ENCODE measurements at places on chromosomes 3 and 15.

DNA sequence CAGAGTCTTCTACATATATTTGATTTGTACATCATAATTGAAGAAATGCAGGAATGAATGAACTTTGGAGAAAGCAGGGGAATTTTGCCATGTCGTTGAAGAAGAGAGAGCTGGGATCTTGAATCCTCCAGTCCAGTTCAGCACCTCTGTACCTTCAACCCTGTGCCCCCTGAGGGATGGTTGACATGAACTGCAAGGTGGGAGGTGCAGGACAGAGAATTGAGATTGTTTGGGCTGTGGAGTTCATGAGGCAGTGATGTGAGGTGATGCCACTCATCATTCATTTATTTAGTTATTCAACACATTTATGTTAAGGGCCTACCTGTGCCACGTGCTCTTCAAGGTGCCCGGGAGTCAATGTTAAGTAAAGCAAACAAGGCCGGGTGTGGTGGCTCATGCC, 104.6 kb downstream of the ARNT2 start:
- DNase-seq: no peak

DNA sequence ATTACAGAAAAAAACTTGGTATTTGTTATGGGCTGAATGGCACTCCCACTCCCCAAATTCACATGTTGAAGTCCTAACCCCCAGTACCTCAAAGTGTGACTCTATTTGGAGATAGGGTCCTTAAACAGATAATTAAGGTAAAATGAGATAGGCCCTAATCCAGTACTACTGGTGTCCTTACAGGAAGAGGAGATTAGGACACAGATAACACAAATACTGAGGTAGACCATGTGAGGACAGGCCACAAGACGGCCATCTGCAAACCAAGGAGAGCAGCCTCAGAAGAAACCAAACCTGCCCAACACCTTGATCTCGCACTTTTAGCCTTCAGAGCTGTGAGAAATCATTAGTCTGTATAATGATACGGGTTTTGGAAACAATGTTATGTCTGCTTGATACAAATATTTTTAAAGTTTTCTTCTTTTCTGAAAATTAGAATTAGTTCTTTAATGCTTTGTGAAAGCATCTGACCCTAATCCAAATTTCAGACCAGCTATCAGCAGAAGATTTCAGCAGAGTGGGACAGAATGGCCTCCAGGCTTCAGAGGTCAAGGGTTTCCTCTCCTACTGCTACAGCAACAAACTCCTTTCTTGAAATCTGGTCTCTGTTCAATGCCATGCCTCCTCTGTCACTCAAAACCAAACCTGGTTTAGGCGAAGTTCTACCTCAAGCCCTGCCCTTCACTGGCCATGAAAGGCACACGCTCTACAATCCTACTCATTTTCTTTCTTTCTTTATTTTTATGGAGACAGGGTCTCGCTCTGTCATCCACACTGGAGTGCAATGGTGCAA, 22.0 kb upstream of the HDC start:
- no peak for DNase-seq

GRCh38 chr3:121064121-121064520, 156.1 kb downstream of the STXBP5L start:
- no peak for DNase-seq

DNA sequence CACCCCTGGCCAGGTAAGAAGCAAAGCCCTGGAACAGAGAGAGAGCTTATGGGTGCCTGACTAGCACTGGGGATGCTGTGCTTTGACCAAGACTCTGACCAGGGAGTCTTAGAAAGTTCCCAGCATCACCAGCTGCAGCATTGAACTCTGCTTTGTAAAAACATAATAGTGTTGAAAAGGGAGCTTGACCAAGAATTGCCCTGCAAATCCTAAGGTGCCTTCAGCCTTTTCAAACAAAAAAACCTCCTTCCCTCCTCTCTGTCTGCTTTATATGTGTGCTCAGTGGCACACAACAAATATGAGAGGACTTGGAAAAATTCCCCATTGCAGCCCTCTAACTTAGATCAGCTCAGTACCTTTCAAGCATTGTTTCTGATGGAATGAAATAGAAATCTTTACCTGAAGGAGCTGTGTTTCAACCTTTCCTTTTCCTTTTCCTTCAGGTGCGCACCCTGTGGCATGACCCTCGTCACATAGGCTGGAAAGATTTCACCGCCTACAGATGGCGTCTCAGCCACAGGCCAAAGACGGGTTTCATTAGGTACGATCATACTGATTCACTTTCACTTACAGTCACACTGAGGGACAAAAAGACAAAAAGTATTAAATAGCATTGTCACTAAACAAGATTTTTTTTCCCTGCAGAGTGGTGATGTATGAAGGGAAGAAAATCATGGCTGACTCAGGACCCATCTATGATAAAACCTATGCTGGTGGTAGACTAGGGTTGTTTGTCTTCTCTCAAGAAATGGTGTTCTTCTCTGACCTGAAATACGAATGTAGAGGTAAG, 13.0 kb downstream of the THBS1 start:
- DNase-seq: peak; percentile 38

- DNase-seq: no peak
Measured at GRCh38 chr3:112132554-112132953, 494 bp downstream of the GCSAM start.

DNA sequence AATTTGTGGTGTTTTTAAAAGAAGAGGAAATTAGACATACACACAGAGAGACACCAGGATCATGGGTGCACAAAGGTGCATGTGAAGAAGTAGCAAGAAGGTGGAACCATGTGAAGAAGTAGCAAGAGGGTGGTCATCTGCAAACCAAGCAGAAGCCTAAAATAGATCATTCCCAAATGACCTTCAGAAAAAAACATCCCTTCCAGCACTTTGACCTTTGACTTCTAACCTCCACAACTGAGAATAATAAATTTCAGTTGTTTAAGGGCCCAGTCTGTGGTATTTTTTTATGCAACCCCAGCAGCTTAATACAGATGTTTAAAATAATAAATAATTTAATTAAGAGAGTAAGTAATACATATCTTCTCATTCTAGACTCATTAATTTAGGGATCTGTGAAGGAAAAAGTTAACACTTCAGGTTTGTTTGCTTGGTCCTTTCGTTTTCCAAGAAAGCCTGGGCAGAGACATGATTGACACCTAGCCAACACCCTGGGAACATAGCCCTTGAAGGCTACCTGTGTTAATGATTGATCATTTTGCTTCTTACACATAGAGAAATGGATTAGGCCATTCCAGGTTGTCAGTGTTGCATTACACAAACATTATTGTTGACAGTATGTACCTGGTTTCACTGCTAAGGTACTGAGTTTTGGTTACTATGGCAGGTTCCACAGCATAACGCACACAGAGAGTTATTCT, 1331.2 kb upstream of the GBE1 start:
- DNase-seq: no peak

DNA sequence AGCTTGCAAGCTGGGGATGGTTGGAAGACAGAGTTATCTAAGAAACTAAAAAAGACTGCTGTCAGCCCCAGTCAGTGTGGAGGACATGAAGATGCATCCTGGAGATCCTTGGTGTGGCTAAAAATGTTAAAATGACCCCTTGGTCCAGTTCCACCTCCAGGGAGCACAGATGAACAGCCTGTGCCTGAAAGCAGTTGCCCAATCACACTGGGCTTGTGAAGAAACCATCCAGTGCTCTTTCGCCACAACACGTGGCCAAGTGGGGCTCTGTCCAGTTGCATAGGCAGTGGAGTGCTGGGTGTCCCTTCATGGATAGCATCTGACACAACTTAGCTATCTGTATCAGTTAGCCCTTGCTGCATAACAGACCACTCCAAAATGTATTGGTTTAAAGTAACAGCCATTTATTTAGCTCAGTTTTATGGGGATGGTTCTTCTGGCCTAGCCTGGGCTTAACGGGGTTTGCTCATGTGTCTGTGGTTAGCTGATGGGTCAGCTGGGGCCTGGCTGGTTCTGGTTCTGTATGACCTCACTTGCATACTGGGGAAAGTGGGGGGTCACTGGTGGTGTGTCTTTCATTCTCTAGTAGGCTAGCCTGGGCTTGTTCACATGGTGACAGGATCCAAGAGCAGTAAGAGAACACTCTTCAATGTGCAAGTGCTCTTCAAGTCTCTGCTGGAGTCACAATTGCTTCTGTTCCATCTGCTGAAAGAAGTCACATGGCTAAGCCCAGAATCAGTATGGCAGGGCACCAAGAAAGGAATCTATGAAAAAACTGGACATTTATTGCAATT, 226.2 kb downstream of the PDCD6IP start:
- DNase-seq: no peak

DNA sequence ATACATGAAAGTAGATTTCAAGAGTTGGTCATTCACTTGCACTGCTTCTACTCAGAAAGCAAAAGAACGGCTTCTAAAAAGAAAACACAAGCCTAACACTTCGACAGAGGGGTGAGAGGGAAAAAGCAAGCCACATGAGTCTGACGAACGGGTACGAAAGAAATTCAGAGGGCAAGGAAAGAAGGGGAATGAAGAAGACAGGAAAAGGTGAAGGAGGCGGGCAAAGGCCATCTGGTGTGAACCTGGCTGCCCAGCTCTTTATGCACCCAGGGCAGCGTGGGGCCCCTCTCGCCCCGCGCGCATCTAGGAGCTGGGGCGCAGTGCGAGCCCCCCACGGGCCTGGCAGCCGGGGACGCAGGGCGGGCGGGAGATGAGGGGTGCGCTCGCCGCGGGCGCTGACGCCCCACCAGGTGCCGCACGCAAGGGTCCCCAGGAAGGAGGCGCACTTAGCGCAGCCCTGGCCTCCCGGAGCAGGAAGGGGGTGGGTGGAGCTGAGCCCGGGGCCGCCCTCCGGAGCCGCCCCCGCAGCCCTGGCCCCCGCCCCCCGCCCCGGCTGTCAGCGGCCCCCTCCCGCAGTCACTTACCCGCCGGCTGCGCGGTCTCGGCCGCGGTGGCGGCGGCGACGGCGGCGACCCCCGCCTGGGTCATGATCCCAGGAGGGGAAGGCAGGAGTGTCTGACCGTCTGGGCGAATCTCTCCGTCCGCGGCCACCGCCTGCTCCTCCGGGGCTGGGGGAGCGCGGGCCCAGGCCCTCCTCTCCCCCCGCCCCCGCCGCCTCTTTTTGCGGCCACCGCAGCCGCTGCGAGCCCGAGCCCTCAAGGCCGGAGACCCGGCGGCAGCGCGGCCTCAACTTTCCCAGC, at the start of gene USF3:
USF3 (minus strand) TSS at position 857 of the 860 bp plus-strand sequence. CDS start 21,764 bp downstream, outside the sequence.
- peak; percentile 61 for DNase-seq

- DNase-seq: peak; percentile 6
Measured at GRCh38 chr3:38574411-38575278, 74.8 kb downstream of the SCN5A start.

- DNase-seq: no peak
Measured at GRCh38 chr3:87710028-87710427, 348.8 kb downstream of the CGGBP1 start.

GRCh38 chr3:154844863-154845262, 235.3 kb upstream of the MME start:
- DNase-seq: no peak

DNA sequence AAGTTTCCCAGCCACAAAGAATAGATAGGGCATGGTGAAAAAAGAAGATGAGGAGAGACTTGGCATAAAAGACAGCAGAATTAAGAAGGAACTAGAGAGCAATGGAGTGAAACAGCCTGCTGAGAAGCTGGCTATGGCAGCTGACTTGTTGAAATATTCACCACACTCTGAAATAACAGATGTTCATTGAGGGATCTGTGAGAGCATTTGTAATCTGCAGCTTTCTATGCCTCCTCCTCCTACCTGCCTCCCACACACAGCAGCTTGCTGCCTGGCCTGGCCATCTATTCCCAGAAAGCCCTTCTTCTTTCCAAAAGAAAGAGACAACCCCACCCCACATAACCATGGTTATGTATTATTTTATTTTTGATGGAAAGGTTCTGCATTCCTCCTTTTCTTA, 303.9 kb downstream of the GAP43 start:
- DNase-seq: no peak

- DNase-seq: no peak
Measured at GRCh38 chr3:81416812-81417211, 344.6 kb downstream of the GBE1 start.

DNA sequence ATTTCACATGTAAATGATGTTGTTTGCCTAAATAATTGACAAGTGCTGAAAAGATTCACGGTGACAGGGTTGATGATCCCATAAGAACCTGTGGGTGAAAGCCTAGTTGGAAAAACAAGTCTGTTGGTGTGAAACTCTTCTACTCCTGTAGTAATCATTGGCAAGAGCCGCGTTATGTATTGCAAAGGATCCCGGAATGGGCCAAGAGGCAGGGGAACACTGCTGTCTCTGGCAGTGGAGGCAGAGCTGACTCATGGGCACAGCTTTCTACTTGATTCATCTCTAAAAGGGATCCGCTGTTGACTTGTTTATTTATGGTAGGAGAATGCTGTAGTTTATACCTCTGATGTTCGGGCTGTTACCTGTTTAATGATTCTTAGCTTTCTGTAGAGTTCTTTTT, 63.1 kb downstream of the MAP6D1 start:
- no peak for DNase-seq

DNA sequence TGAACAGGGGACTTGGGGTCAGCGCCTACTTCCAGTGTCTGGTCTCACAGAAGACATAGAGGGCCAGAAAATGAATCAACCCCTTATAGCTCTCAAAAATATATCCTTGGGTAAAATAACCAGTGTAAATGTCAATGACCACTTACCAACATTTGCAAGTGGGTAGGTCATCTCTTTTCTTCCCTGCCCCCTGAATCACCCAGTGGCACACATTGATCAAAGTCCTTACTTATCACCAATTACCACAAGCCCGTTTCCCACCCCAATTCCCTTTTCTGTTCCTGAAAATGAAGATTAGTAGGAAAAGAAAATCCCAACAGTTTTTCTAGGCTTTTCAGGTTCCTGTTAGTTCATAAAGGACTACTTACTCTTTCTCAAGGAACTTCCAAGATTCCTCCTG, 70.5 kb upstream of the HEG1 start:
- no peak for DNase-seq

DNA sequence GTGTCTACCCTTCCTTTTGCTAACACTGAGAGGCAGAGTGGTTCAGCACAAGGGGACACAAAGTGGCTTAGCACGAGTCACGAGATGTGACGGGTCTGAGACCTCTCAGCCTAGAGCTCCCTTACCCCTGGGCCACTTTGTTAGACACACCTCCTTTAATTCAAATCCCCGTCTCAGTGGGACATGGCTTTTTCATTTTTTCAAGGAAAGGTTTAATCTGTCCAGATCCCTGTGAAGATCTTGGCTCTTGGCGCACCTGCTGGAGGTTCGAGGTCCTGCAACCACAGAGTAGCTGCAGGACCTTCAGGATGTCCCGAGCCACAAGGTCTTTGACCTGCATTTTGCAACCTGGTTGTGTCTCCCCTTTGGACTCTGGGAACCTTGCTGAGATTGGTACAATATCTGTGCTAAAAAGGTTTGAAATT, 52.0 kb downstream of the LPP start:
- no peak for DNase-seq

- DNase-seq: no peak
Measured at GRCh38 chr3:118955914-118956556, 78.6 kb downstream of the IGSF11 start.

- no peak for DNase-seq
Measured at GRCh38 chr3:146581080-146581601, 24.0 kb downstream of the PLSCR5 start.

Data from fibroblast of skin of back (primary cell).